ENCODE measurements at places on chromosomes 12 and 14. TPM values are rescaled to one million over a fixed set of nuclear protein-coding genes. Genes with fewer than 3 reads are reported as not detected.

DNA sequence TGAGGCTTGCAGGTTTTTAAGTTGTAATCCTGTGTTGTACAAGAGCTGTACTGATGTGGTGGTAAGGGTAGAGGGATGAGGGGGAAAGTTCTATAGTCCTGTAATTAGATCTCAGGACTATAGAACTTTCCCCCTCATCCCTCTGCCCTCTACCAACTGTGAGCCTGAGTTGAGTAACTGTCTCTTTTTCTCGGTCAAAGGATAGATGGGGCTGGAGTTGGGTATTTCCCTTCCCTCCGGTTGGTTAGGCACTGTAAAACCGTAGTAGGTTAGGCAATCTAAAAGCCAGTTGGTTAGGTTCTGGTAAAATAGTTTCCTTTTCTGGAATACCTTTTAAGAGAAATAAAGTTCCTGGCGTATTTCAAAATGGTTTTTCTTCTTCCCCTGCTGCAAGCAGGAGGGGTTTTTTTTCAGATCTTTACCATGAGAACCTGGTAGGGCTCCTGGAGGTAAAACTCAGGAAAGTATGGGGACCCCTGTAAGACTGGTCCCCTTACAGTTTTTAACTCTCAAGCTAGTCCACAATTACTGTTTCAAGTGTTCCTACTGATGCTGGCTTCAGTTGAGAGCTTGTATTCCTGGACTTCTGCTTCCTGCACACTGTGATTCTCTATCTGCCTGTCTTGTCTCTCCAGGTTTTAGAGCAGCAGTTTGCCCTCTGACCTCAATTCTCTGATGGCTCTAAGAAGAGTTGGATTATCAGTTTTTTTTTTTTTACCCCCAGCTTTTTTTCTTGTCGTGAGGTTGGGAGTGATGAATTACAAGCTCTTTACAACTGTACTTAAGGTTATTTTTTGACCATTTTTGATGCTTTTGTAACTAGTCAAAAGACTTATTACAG is 58.7 kb downstream of the FUT8 start:
- DNase-seq: no peak

- DNase-seq: no peak
Observed at GRCh38 chr12:67943141-67943892, 45.9 kb upstream of the IFNG-AS1 start.

GRCh38 chr12:66409195-66409871 is 107.0 kb downstream of the HELB start:
- no peak for DNase-seq

GRCh38 chr12:122876731-122877130 is 19.2 kb downstream of the VPS37B start:
- DNase-seq: no peak

GRCh38 chr14:73977896-73978295 is 27.8 kb downstream of the COQ6 start:
- no peak for DNase-seq

DNA sequence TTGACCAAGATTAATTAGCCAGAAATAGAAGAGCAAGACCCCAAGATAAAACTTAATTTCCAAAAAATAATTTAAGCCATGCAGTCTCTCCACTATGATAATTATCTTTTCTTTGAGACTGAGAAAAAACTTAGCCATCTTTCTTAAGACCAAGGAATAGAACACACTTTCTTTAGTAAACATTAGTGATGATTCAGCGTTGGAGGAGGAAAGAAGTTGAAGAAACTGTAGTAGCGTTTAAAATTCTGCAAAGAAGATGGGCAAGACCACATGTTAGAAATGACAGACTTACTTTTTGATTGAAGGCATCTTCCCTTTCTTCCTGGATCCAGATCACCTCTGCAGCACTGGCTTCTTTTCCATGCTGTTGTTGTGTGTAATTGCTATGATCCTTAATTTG is 124.8 kb upstream of the RASSF8 start:
- DNase-seq: no peak

- no peak for DNase-seq
Observed at GRCh38 chr12:87920139-87920538, 109.1 kb downstream of the C12orf50 start.

DNA sequence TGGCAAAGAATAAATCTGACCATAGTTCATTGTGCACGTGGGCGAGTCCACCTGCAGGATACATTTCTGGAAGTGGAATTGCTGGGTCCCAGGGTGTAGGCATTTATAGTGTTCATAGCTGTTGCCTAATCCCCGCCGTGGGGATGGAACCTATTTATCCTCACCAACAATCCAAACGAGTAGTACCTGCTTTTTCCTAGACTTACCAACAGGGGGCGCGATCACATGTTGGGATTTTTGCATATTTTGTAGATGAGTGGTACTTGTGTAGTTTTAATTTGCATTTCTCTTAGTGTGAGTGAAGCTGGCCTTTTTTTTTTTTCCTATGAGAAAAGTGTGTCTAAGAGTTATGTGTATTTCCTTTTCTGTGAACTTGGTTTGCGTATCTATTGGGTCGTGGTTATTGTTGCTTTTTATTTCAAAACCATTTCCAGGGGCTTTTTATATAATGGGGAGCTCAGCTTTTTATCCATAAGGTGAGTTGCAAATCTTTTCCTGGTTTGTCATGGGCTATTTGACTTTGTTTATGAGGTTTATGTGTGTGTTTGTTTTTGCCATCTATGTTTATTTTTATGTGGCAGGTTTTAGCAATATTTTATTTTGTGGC is 67.2 kb downstream of the CCDC92 start:
- DNase-seq: no peak

DNA sequence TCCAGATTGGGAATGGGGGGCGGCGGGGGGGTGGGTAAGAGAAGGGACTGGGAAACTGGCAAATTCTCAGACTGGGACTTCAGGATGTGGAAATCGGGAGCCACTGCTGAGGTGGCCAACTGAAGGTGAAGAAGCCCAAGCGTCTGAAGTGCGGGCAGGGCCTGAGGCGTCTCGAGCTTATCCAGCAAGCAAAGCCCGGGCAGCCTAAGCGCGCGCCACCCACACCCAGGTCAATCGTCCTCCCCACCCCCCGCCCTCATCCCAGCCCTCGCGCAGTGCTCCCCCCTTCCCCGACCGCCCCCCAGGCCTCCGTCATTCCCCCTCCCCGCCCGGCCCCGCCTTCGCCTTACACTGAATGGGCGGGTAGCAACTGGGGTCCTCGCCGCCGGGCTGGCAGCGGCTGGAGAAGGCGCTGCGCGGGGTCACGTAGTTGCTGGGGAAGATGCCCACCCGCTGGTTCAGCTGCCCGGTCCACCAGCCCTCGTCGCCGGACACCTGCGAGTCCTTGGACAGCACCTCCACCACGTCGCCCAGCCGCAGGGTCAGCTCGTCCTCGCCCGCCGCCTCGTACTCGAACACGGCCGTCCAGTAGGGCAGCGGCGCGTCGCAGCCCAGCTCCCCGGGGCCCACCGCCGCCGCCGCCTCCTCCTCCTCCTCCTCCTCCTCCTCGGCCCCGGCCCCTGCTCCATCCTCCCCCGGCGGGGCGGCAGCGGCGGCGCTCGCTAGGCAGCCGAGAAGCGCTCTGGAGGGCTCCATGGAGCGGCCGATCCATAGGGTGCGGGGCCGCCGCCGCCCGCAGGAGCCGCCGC is 693 bp downstream of the MAP3K9 start:
- DNase-seq: peak; percentile 23

- DNase-seq: no peak
Observed at GRCh38 chr14:39315859-39316444, 82.2 kb downstream of the MIA2 start.

DNA sequence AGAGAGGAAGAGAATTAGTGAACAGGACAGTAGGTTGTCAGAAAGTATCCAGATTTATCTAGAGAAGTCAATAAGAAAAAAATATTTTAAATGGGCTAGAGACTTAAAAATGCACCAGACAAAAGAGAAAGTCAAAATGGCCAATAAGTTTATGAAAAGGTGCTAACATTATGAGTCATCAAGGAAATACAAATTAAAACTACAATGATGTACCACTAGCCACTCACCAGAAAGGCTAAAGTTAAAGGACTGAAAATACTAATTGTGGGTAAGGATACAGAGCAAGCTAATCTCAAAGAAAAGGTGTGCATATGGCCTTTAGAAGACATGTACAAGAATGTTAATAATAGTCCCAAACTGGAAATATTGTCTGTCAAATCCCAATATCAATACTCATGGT is 37.7 kb downstream of the C12orf50 start:
- DNase-seq: no peak

GRCh38 chr12:43100231-43100630 is 451.8 kb downstream of the ADAMTS20 start:
- no peak for DNase-seq

- no peak for DNase-seq
Observed at GRCh38 chr12:75439930-75440329, 40.6 kb upstream of the GLIPR1 start.

DNA sequence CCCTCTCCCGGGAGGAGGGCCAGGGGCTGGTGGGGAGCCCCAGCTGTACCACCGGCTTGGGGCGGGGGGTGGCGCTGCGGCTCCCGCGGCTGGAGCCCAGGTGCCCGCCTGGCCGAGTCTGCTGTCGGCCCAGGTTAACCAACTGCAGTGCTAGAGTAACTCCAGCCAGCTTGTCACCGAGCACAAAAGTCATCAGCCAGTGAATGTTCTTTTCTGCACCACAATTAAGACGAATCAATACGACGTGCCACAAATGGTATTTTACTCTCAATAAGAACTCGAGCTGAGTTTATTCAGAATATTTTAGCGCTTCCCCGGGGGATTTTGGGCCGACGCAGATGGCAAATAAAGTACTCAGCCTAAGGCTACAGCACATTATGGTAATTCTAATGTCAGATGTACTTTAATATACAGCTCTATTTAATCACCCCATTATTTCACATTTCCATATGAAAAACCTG is 83.2 kb downstream of the BCL11B start:
- DNase-seq: no peak

- DNase-seq: no peak
Observed at GRCh38 chr12:52821826-52822660, 8.1 kb upstream of the KRT4 start.

DNA sequence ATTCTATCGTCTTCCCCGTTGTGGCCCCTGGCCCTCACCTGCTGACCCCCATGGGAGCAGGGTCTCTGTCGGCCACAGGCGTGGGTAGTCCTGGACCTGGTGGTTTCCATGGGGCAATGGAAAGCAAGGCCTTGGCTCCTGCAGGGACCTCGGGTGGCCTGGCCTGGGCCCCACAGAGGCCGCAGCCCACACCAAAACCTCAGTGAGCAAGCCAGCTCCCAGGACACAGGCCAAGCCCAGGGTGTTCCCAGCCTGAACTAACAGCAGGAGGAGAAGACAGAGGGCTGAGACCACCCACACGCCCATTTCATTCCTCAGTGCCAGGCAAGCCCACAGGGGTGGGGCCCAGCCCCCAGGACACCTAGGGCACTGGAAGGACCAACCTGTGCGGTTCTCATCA is 16.9 kb downstream of the ABCB9 start:
- peak; percentile 47 for DNase-seq

GRCh38 chr12:116278667-116279066 is 1.2 kb upstream of the MED13L start:
- no peak for DNase-seq

- no peak for DNase-seq
Observed at GRCh38 chr12:68977335-68977734, 44.4 kb upstream of the CPM start.

GRCh38 chr14:69619012-69619411 is 7.6 kb downstream of the SUSD6 start:
- no peak for DNase-seq

DNA sequence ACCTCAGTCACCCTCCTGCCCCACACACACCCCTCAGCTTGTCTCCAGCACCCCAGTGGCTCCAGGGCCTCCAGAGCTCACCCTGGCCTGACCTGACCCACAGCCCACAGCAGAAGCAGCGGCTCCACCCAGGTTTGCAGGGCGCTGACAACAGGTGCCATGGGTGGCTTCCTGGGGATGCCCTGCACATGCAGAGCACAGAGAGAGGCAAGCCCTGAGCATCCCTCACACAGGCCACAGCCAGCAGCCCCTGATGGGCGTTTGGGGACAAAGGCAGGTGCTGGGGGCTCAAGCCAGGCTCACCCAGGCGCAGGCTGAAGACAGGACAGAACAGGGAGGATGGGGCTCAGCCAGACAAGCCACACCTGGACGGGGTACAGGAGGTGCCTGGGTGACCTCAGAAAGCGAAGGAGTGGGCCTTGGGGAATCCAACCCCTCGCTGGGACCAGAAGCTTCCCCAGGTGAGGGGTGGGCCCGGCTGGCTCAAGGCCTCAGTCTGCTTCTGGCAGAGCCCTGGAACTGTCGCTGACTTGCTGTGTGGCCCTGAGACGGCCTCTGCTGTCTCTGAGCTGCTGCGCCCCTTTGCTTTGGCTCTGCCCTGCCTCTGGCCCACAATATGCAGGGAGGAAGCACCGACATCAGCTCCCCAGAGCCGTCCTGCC is 10.6 kb downstream of the ARL6IP4 start:
- DNase-seq: peak; percentile 16

GRCh38 chr12:41485203-41485602 is 297.1 kb downstream of the PDZRN4 start:
- DNase-seq: no peak

GRCh38 chr12:2582631-2583030 is 212.1 kb upstream of the FKBP4 start:
- DNase-seq: no peak

- no peak for DNase-seq
Observed at GRCh38 chr12:80766897-80767296, 50.2 kb downstream of the MYF5 start.

- no peak for DNase-seq
Observed at GRCh38 chr14:85087201-85087600, 442.7 kb upstream of the FLRT2 start.

CMA1 gene
- polyA plus RNA-seq: 0.34 TPM

BHLHE41 gene
- polyA plus RNA-seq: 11.1 TPM

SLC6A13 gene
- 0.52 TPM for polyA plus RNA-seq

GPD1 gene
- polyA plus RNA-seq: 17.4 TPM

ERP27 gene
- polyA plus RNA-seq: 0.05 TPM

ACRBP gene
- not detected for polyA plus RNA-seq

IL26 gene
- not detected for polyA plus RNA-seq

ADGRD1 gene
- polyA plus RNA-seq: 3.3 TPM
